Hematopoietic multipotent progenitor cell treated with erythropoietin and hydrocortisone succinate and interleukin-3 and kit ligand, for 4 days (in vitro differentiated cells): ENCODE measurements at places on chromosomes 2 and 18.

- no peak for DNase-seq
These were observed 291.6 kb downstream of the ALPK2 start for GRCh38 chr18:58337285-58337684.

DNA sequence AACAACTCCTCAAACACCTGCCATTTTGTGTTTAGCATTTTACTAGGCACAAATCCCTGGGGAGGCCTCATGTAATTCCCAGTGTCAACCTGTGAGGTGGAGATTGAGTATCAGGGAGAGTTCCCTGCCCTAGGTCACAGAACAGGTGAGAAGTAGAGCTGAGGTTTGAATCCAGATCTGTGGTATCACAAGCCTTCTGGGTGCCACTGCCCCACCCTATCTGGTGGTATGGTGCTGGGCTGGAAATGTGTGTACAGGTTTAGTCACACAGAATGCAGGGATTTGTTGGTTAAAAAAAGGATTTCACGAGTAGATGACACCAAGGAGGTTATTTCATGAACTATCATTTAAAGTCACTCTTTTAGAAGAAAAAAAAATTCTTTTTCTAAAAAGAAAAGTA lies 35.7 kb upstream of the PKDCC start:
- no peak for DNase-seq

GRCh38 chr2:20992201-20992711 lies 51.6 kb downstream of the APOB start:
- no peak for DNase-seq

- DNase-seq = peak; percentile 26
These were observed 16.9 kb upstream of the KCNG3 start for GRCh38 chr2:42510608-42511243.

DNA sequence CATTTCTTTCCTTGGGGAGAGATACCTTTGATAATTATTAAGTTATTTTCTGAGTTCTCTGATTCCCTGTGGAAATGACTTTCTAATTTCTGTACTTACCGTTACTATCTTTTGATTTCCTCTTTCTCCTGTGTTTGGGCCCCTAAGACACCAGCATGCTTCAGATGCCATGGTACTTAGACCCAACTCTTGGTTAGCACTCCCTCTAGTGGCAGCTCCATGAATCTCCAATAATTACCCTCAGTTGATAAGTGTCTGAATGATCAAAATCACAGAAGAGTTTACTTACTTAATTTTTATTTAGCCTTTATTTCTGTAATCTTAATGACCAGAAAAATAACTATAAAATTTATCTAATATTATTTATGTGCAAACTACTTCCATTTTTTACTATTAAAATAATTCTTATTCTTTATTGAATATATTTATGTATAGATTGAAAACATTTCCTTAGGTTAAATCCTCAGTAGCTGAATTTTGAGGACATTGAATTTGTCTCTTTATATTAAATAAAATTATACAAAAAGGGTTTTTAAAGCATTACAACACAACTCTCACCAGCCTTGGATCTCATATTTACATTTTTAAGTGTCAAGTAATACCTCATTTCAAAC lies 300.4 kb downstream of the KCNS3 start:
- peak; percentile 84 for DNase-seq

DNA sequence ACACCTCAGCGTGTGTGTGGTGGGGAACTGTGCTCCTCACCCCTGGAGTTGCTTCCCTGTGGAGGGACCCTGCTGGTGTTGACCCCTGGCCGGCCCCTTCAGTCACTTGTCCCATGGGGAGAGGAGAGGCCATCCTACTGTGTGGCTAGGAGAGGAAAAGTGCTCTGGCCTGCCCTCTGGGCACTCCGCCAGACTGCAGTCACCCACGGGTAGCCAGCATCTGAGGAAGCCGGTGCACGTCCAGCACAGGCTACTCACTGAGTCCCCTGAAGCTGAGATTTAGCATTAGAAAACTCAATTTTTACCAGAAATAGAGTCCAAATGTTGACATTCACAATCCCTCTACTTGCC lies 211.5 kb upstream of the RAB6C start:
- DNase-seq = no peak
